ENCODE measurements at places on chromosomes 4 and X. TPM values are rescaled to one million over a fixed set of nuclear protein-coding genes. Genes with fewer than 3 reads are reported as not detected.

DNA sequence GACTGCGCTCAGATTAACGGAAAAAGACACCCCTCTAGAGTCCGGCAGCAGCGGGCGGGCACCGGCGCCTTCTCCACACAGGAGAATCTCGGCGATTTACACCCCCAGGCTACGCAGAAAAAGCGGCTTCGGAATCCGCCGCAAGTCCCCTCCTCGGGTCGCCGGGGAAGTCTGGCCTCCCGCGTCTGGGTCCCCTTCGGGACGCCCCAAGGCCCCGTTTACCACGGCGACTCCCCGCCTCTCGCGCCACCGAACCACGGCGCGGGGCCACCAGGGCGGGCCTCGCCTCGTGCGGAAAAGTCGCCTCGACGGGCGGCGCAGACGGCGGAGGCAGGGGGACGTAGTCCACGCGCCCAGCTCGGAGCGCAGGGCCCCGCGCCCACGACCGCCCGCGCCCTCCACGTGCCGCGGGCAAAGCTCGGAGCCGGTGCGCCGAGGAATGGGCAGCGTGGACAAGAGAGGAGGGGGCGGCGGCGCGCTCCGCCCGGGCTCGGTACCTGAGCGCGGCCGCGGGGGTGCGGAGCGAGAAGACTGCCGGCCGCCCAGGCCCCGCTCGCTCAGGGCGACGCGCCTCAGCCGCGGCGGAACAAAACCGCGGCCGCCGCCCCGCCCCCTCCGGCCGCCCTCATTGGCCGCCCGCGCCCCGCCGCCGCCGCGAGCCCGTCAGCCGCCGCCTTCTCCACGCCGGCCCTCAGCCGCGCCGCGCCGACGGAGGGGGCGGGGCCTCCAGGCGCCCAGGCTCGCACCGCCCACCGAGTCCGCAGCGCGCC is at the start of gene FAM53A:
Gene FAM53A (minus strand): TSS at position 578 of the 770 bp plus-strand sequence. CDS start 15,572 bp downstream, outside the sequence.
- DNase-seq: peak; percentile 21
- H3K4me1 ChIP-seq: no peaks in the 10 kb centered on the region
- peak within 1 kb of the TSS; percentile 59 for H3K4me3 ChIP-seq
- peak within 1 kb of the TSS; percentile 46 for H3K27ac ChIP-seq
- no peaks in the 10 kb centered on the region for H3K27me3 ChIP-seq
- no peaks in the 10 kb centered on the region for H3K36me3 ChIP-seq

DNA sequence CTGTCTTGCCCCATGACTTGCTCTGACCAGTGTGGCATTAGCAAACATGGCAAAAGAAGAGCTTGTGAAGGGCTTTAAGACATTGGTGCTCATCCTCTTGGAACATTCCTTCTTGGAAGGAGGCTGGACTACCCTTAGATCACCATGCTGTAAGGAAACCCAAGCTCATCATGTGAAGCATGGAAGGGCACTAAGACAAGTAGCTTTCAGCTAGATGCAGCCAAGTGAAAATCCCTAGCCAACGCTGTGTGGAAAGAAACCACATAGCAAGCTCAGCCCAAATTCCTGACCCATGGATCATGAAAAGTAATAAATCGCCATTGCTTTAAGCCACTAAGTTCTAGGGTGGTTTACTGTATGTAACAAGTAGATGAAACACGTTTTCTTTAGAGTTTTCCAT is 12.4 kb upstream of the PACRGL start:
- no peak for DNase-seq
- no peaks in the 10 kb centered on the region for H3K36me3 ChIP-seq
- H3K4me1 ChIP-seq: no peaks in the 10 kb centered on the region
- no peak overlapping the region for H3K27ac ChIP-seq

- H3K4me3 ChIP-seq: no peak overlapping the region
- H3K27me3 ChIP-seq: no peaks in the 10 kb centered on the region
- no peaks in the 10 kb centered on the region for H3K36me3 ChIP-seq
- no peak overlapping the region for H3K27ac ChIP-seq
- DNase-seq: no peak
Measured at GRCh38 chrX:133475521-133475920, 60.2 kb upstream of the GPC4 start.

GRCh38 chrX:11380187-11380844 is 87.1 kb downstream of the AMELX start:
- no peak for DNase-seq
- no peak overlapping the region for H3K27ac ChIP-seq

- DNase-seq: no peak
- no peaks in the 10 kb centered on the region for H3K4me1 ChIP-seq
- H3K27ac ChIP-seq: no peak overlapping the region
- H3K4me3 ChIP-seq: no peak overlapping the region
- no peaks in the 10 kb centered on the region for H3K36me3 ChIP-seq
Measured at GRCh38 chr4:73230865-73231517, 27.6 kb downstream of the ANKRD17 start.

DNA sequence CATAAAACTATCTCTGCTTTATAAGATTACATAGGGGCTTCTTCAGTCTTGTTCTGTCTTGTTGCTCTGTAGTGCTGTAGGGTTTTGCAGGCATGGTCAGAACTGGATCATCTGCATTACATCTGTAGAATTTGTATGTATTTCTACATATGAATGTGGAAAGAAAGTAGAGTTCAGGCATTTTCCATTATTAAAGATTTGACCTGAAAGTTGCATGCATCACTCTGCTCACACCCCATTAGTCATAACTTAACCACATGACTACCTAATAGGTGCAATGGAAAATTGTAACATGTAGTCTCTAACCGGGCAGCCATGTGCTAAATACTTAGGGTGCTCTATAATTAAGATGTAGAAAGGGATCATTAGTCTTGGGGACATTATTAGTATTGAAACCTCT is 45.7 kb upstream of the AGA start:
- DNase-seq: no peak
- H3K27me3 ChIP-seq: no peaks in the 10 kb centered on the region
- no peaks in the 10 kb centered on the region for H3K4me1 ChIP-seq
- H3K36me3 ChIP-seq: no peaks in the 10 kb centered on the region

DNA sequence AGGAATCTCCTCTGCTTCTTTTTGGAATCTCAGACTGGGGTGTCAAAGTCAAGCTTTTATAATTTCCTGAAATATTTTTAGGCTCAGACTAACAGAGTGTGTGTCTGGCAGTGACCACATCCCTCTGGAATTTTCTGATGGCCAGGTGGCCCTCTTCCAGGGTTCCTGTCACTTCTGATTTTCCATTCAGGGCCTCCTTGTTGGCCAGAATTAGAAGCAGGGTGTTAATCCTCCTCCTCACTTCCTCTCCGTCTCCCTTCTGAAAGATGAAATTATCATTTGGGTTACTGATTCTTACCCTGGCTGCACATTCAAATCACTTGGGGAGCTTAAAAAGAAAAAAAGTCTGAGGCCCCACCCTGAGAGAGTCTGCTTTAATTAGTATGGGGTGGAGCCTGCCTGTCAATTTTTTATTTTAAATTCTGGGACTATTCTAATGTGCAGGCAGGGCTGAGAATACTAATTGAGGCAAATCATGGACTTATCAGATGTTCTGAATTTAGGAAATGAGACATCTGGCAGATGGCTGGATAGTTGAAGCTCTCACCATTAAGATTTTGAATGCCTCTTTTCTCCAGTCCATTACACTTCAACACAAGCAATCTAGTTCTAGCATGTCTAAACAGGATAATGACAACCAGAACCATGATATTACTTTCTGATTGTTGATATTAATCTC is 43.2 kb downstream of the HAND2 start:
- no peaks in the 10 kb centered on the region for H3K4me1 ChIP-seq
- H3K27ac ChIP-seq: no peak overlapping the region
- no peak for DNase-seq
- H3K27me3 ChIP-seq: no peaks in the 10 kb centered on the region

Gene OFD1
- total RNA-seq: 39.7 TPM

DNA sequence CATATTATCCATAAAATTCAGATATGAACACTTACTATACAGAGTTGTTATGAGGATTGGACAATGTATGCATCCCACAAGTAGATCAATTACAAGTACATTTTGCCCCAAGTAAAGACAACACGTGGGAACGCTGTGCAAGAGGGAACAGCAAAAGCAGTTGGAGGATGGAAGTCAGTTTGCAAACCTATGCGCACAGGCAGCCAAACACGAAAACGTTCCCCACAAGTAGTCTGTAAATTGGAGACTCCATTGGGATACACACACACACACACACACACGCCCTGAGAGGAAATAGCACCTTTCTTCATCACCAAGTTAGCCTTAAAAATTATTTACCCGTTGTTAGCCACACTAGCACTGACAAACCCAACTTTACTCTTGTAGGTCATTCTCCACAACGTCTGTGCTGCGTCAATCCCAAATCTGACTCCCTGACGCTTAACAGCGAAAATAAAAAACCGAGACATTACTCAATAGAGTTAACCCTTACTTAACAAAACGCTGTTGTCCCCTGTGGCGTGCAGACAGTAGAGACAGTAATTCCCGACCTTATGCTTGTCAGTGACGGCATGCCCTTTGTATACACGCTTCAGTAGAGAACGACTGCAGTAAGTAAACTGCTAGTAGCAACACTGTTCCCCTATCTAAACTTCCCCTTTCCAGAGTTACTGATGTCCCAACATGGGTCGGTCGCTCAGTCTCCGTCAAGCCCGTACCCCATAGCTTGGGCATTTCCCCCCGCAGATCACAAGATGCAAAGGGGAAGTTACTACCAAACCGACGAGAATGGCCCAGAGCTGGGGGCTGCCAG is 730 bp downstream of the MANBA start:
- peak overlapping the region; percentile 47 for H3K27ac ChIP-seq
- H3K4me1 ChIP-seq: peaks cover 5% of the 10 kb centered on the region
- H3K4me3 ChIP-seq: peak overlapping the region; percentile 88
- DNase-seq: peak; percentile 14
- no peaks in the 10 kb centered on the region for H3K27me3 ChIP-seq
- H3K36me3 ChIP-seq: no peaks in the 10 kb centered on the region

DNA sequence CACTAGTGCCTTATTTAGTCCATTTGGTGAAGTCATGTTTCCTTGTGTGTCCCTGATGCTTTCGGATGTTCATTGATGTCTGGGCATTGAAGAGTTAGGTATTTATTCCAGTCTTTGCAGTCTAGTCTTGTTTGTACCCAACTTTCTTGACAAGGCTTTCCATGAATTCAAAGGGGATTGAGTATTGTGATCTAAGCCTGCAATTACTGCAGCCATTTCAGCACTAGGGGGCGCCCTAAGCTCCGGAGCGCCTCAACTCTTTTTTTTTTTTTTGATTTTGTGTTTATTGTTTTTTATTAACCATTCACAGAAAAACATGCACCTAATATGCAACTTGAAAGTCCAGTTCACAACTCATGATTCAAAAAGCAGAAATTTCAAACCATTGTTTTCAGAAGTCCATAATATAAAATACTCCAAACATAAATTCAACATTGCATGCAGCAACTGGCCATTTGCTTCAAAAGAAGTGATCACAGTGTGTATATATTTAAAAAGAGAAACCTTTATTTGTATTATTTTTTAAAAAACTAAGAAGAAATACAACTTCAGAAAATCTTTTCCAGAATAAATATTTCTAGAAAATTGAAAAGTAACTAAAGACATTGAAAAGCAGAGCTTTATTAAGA is 59.2 kb downstream of the PTPN13 start:
- H3K36me3 ChIP-seq: no peaks in the 10 kb centered on the region
- H3K27ac ChIP-seq: no peak overlapping the region
- H3K4me3 ChIP-seq: no peak overlapping the region
- no peaks in the 10 kb centered on the region for H3K27me3 ChIP-seq
- no peak for DNase-seq
- H3K4me1 ChIP-seq: no peaks in the 10 kb centered on the region

DNA sequence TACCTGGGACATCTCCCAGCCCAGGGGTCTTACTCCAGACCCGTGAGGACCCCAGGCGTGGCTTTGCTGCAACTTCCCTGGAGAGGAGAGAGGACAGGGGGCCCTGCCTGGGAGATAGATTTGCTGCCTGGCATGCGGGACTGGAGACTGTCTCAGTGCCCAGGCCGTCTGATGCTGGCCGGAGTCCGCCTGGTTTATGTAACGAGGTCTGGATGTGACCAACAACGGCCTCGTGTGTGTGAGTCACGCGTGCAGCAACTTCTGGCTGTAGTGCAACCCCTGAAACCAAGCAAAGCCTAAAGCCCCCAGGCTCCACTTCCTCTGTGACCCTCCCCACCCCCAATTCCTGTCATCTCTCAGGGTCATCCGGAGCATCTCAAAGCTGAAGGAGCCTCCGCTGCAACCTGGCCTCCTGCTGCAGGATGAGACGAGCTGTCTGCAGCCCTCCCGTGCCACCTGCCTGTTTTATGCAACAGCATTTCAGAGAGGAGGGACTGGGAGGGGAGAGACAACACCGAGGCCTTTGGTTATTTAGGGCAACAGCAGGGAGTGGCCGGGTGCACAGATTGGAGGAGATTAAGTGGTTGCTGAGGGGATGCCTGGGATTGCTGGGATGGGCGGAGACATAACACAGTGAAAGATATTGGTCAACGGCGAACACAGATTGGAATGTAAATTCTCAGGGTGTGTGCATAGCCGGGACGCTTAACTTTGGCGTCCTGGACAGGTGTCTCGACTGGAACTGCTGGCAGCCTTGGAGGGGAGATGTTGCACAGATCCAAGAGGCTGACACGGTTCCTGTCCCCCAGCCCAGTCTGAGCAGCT is 16.0 kb downstream of the XG start:
- H3K27ac ChIP-seq: no peak overlapping the region
- H3K36me3 ChIP-seq: no peaks in the 10 kb centered on the region
- H3K27me3 ChIP-seq: no peaks in the 10 kb centered on the region
- H3K4me3 ChIP-seq: no peak overlapping the region
- DNase-seq: no peak
- H3K4me1 ChIP-seq: no peaks in the 10 kb centered on the region

- no peak overlapping the region for H3K4me3 ChIP-seq
- no peak overlapping the region for H3K27ac ChIP-seq
- no peak for DNase-seq
- H3K27me3 ChIP-seq: no peaks in the 10 kb centered on the region
- H3K4me1 ChIP-seq: no peaks in the 10 kb centered on the region
- no peaks in the 10 kb centered on the region for H3K36me3 ChIP-seq
Measured at GRCh38 chrX:7133050-7133440, 14.5 kb upstream of the STS start.

DNA sequence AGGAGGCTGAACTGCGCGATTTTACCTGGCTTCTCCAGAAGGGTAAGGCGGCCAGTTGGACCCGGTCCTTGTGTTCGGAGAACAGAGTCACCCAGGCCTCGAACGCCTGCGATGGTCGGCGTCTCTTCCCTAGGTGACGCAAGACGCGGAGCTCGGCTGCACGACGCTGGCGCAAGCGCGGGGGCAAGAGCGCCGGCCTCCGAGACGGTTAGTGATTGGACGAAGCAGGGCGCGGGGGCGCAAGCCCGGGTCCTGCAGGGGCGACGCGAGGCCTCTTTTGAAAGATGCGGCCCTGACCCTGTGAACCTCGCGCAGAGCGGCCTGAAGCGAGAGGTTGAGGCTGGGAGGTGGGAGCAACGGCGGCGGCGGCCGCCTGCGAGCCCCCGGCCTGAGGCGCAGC is 428 bp downstream of the ADAD1 start:
- no peak overlapping the region for H3K27ac ChIP-seq
- H3K36me3 ChIP-seq: no peaks in the 10 kb centered on the region
- no peaks in the 10 kb centered on the region for H3K4me1 ChIP-seq

DNA sequence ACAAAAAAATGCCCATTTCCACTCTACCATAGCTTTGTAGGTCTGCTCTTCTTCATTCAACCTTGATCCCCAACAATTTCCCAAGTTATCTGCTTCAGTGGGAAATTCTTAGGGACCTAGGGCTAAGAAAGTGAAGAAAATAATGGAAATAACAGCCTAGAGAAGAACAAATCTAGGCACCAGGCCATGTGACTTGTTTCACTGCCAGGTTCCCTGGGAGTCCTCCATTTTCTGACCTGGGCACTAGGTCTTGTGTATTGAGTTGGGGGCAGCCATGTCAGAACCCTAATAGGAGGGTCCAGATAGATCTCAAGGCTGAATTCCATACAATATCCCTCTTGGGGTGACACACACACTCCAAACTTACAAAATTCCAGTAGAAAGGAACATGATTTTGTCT is 194.6 kb upstream of the STK26 start:
- H3K36me3 ChIP-seq: no peaks in the 10 kb centered on the region
- no peaks in the 10 kb centered on the region for H3K27me3 ChIP-seq
- no peaks in the 10 kb centered on the region for H3K4me1 ChIP-seq
- no peak overlapping the region for H3K4me3 ChIP-seq
- H3K27ac ChIP-seq: no peak overlapping the region

Gene FAT4
- 8.9 TPM for total RNA-seq
